ENCODE measurements at places on chromosomes 5 and 9. TPM values are rescaled to one million over a fixed set of nuclear protein-coding genes. Genes with fewer than 3 reads are reported as not detected.

AHRR gene
- total RNA-seq = 7.6 TPM

COL27A1 gene
- total RNA-seq = 1.2 TPM

CD14 gene
- total RNA-seq = 107 TPM

SOHLH1 gene
- total RNA-seq = not detected

ATP6V1G1 gene
- 35.2 TPM for total RNA-seq

GZMA gene
- total RNA-seq = not detected

BNC2 gene
- total RNA-seq = 29.6 TPM

PCSK5 gene
- total RNA-seq = 5.0 TPM

QRFP gene
- total RNA-seq = not detected

FAM78A gene
- 0.59 TPM for total RNA-seq

FRMPD1 gene
- total RNA-seq = 0.12 TPM

SH3RF2 gene
- 0.59 TPM for total RNA-seq

LTC4S gene
- total RNA-seq = 1.3 TPM

PCDHA9 gene
- under 0.01 TPM for total RNA-seq

ABLIM3 gene
- 6.5 TPM for total RNA-seq

SERF1B gene
- total RNA-seq = 17.6 TPM

TMC1 gene
- total RNA-seq = 0.68 TPM

PCDHGA5 gene
- total RNA-seq = 0.98 TPM

CMBL gene
- total RNA-seq = 21.6 TPM

PIP5KL1 gene
- 0.94 TPM for total RNA-seq

CD72 gene
- total RNA-seq = 0.30 TPM

AQP7 gene
- 1.6 TPM for total RNA-seq

TEX48 gene
- total RNA-seq = not detected

SLC34A3 gene
- not detected for total RNA-seq

CCNJL gene
- total RNA-seq = 1.6 TPM

BSPRY gene
- total RNA-seq = not detected

GRM6 gene
- not detected for total RNA-seq

BARHL1 gene
- not detected for total RNA-seq

TRAF1 gene
- 1.6 TPM for total RNA-seq

SPRY4 gene
- total RNA-seq = 2.6 TPM

C9 gene
- total RNA-seq = 1.4 TPM

SPTAN1 gene
- 399 TPM for total RNA-seq

TAF11L5 gene
- total RNA-seq = not detected

RNF183 gene
- not detected for total RNA-seq

TRIO gene
- total RNA-seq = 156 TPM

CLPTM1L gene
- 374 TPM for total RNA-seq

ANXA2R gene
- 1.4 TPM for total RNA-seq

SYNPO gene
- total RNA-seq = 0.59 TPM

LRRC19 gene
- total RNA-seq = not detected

PRDM9 gene
- not detected for total RNA-seq

ARL14EPL gene
- total RNA-seq = not detected

PCDHB15 gene
- 0.70 TPM for total RNA-seq

GABRP gene
- not detected for total RNA-seq

IL11RA gene
- 16.5 TPM for total RNA-seq

CYLC2 gene
- not detected for total RNA-seq

MAMDC2 gene
- 2.7 TPM for total RNA-seq

All from smooth muscle cell of the coronary artery (primary cell).